ENCODE measurements at places on chromosomes 6 and 20.

DNA sequence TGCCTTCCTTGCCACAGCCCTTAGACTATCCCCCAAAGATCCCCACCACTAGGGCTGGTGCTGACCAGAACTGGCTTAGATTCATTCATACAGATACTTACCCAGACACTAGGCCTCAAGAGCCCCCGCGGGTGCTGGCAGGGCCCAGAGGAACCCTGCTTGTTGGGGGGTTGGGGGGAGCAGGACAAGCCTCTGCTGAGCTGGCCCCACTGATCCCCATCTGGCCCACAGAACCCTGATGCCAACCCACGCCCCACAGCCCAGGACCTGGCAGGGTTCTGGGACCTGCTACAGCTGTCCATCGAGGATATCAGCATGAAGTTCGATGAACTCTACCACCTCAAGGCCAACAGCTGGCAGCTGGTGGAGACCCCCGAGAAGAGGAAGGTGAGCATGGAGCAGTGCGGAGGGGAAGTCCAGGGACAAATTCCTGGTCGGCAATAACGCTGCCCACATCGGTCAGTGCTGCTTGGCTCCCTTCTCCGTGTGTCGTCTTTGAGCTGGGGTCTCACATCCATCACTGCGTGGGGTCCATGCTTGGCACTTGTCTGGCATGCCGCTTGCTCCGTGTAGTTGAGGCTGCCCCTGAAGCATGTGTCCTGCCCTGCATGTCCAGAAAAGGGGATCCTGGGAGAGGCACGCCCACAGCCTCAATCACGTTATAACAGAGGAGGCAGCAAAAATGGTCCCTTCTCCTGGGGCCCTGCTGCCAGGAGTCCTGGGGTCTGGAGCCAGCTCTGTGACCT, 15.5 kb upstream of the MYL9 start:
- H3K4me3 ChIP-seq, result no peak overlapping the region
- no peak for DNase-seq
- H3K4me1 ChIP-seq, result no peaks in the 10 kb centered on the region
- H3K27me3 ChIP-seq, result no peaks in the 10 kb centered on the region
- H3K27ac ChIP-seq, result no peak overlapping the region

GRCh38 chr20:37943501-37944455, 40.9 kb downstream of the VSTM2L start:
- peaks cover 4% of the 10 kb centered on the region for H3K36me3 ChIP-seq
- no peak for DNase-seq
- no peaks in the 10 kb centered on the region for H3K4me1 ChIP-seq
- no peaks in the 10 kb centered on the region for H3K27me3 ChIP-seq
- no peak overlapping the region for H3K4me3 ChIP-seq

DNA sequence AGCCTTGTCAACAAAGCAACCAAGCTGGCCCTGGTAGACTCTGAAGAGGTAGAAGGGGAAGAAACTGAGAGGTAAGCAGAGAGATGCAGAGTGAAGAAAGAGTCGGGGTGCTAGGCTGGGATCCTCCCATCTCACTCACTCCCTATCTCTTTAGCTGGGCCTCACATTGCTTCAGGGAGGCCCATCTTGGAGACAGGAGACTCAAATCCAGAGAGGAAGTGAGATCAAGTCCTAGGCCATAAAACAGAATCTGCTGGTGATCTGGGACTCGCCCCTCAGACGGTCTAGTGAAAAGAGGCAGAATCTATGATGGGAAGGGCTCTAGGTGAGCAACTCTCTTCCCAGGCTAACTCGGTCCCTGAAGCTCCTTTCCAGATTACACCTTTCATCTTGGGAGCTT, 659 bp upstream of the GUCA1B start:
- H3K27me3 ChIP-seq, result no peaks in the 10 kb centered on the region
- no peak overlapping the region for H3K4me3 ChIP-seq
- H3K27ac ChIP-seq, result no peak overlapping the region
- peaks cover 11% of the 10 kb centered on the region for H3K36me3 ChIP-seq

DNA sequence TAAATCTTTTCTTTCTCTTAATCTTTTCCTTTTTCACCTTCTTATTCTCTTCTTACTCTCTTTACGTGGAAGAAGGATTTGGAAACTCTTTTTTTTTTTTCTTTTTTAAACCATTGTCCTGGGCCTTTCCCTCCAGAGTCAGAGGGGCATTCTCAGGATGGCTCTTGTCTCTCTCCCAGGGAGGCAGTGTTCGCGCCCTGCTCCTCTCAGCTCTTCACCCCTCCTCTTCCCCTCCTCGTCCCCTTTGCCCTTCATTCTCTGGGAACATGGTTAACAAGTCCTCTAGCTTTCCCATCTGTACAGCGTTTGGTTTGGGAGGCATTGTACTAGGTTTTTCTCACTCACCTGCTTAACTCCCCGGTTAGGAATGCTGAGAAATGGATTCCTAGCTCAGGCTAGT, 52.0 kb upstream of the TFB1M start:
- H3K27me3 ChIP-seq, result no peaks in the 10 kb centered on the region
- no peak for DNase-seq
- H3K36me3 ChIP-seq, result peaks cover 4% of the 10 kb centered on the region
- H3K4me3 ChIP-seq, result no peak overlapping the region

GRCh38 chr20:37638527-37638926, 55.3 kb upstream of the CTNNBL1 start:
- no peak overlapping the region for H3K4me3 ChIP-seq
- H3K4me1 ChIP-seq, result no peaks in the 10 kb centered on the region
- no peaks in the 10 kb centered on the region for H3K36me3 ChIP-seq

DNA sequence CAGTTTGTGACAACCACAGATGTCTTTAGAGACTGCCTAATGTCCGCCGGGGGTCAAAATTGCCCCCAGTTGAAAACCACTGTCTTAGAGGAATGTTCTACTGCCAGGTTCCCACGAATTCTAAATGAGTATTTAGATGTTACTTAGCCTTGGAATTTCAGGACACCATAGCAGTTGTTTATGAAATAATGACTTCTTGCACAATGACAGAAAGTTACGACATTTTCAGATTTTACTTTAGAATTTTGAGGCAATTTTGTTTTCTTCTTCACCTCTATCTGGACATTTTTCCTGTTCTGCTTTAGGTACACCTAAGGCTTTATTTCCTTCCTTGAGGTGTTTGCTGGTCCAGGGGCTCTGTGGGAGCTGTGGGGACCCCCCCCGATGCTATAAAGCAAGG, 83.4 kb downstream of the CCDC170 start:
- H3K4me1 ChIP-seq, result no peaks in the 10 kb centered on the region
- no peaks in the 10 kb centered on the region for H3K36me3 ChIP-seq

GRCh38 chr20:57374931-57375651, 16.1 kb upstream of the RBM38 start:
- peaks cover 30% of the 10 kb centered on the region for H3K36me3 ChIP-seq
- no peak overlapping the region for H3K4me3 ChIP-seq
- H3K4me1 ChIP-seq, result peaks cover 26% of the 10 kb centered on the region
- peak overlapping the region; percentile 31 for H3K27ac ChIP-seq

- H3K27me3 ChIP-seq, result no peaks in the 10 kb centered on the region
- DNase-seq, result no peak
- no peaks in the 10 kb centered on the region for H3K4me1 ChIP-seq
- H3K36me3 ChIP-seq, result no peaks in the 10 kb centered on the region
- no peak overlapping the region for H3K4me3 ChIP-seq
- H3K27ac ChIP-seq, result no peak overlapping the region
These were observed 1.2 kb downstream of the RHAG start for GRCh38 chr6:49635480-49635879.

DNA sequence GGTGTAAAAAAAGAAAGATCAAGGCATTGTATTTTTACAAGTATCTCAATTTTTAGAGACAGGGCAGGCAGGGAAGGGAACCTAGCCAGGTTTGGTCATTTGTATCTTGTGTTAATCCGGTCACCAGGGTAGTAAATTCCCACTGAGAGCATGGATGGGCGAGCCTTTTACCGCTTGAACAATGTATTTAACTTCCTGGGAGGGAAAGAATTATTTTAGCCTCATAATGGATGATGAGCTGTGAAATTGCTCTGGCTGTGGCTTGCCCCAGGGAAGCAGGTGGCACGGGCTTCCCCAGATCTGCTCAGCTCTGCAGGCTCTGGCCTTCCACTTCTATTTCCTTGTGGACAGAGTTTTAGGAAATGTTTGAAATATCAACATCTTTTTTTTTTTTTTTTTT, 72.9 kb downstream of the TOX2 start:
- DNase-seq, result no peak
- H3K27me3 ChIP-seq, result peaks cover 3% of the 10 kb centered on the region
- H3K4me1 ChIP-seq, result peaks cover 10% of the 10 kb centered on the region
- H3K4me3 ChIP-seq, result no peak overlapping the region
- H3K36me3 ChIP-seq, result no peaks in the 10 kb centered on the region

DNA sequence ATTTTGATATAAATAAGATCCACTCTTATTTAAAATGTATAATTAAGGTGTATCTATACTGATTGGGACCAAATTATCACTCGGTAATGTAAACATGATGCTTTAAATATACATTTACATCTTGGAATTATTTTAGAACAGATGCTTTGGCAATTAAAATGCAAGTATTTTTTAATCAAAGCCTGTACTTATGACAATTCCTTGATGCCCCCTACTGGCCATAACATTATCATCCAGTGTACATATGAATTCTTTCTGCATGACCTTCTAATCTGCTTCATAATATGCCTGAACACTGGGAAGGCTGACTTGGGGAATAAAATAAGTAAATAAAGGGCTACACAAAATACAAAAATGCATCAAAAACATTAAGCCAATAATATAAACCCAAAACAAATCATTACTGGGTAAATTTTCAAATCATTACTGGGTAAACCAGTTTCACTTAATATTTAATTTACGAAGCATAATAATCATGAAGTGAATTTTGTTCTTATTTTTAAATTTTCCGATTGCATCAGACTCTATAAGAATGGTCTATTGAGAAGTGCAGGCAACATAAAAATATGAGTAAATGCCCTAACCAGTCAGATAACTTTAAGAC, 65.1 kb downstream of the CGA start:
- H3K4me3 ChIP-seq, result no peak overlapping the region
- no peak overlapping the region for H3K27ac ChIP-seq
- peaks cover 7% of the 10 kb centered on the region for H3K27me3 ChIP-seq
- DNase-seq, result no peak

- DNase-seq, result no peak
- no peak overlapping the region for H3K4me3 ChIP-seq
- peaks cover 3% of the 10 kb centered on the region for H3K27me3 ChIP-seq
- no peaks in the 10 kb centered on the region for H3K4me1 ChIP-seq
- no peaks in the 10 kb centered on the region for H3K36me3 ChIP-seq
- H3K27ac ChIP-seq, result no peak overlapping the region
These were observed 433.7 kb downstream of the MAFB start for GRCh38 chr20:40255365-40255764.

- peaks cover 2% of the 10 kb centered on the region for H3K4me1 ChIP-seq
- no peak for DNase-seq
- H3K4me3 ChIP-seq, result no peak overlapping the region
- no peak overlapping the region for H3K27ac ChIP-seq
- H3K36me3 ChIP-seq, result peaks cover 5% of the 10 kb centered on the region
These were observed 42.3 kb downstream of the MYLK4 start for GRCh38 chr6:2708456-2708855.

DNA sequence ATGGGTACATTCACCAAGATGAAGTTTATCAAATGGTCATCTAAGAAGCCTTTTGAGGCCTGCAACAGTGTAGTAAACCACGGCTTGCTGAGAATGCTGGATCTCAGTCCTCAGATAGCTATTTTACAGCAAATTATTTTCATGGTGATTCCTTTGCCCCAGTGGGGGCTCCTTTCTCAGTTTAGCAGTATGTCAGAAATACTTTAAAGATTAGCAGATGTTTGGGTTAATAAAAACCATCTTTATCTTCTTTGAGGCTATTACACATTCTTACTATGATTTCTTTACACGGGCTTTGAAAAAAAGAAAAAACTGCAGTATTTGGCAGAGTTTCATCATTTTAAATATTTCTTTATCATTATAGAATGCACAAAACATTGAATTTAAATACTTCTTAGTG, 10.7 kb downstream of the MYLIP start:
- no peak for DNase-seq
- H3K36me3 ChIP-seq, result peaks cover 45% of the 10 kb centered on the region
- H3K4me1 ChIP-seq, result peaks cover 63% of the 10 kb centered on the region
- H3K27me3 ChIP-seq, result no peaks in the 10 kb centered on the region
- no peak overlapping the region for H3K4me3 ChIP-seq

DNA sequence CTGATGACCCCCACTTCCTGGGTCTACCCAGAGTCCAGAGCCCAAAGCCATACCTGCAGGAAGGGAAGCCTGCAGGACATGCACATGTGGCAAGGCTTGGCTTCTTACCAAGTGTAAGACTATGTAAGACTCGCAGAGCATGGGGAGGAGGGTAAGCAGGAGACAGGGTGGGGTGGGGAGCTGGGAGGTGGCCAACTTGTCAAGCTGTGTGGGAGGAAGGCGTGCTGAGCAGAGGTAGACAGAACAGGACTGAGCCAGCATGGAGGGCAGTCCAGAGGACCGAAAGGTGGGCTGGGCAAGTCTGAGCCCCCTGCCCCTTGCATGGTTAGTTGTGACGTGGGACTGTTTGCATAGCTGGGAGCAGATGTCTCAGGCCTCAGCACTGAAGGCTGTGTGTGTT, 53.4 kb upstream of the RNF24 start:
- no peak for DNase-seq
- no peak overlapping the region for H3K4me3 ChIP-seq
- H3K27ac ChIP-seq, result no peak overlapping the region
- no peaks in the 10 kb centered on the region for H3K36me3 ChIP-seq

DNA sequence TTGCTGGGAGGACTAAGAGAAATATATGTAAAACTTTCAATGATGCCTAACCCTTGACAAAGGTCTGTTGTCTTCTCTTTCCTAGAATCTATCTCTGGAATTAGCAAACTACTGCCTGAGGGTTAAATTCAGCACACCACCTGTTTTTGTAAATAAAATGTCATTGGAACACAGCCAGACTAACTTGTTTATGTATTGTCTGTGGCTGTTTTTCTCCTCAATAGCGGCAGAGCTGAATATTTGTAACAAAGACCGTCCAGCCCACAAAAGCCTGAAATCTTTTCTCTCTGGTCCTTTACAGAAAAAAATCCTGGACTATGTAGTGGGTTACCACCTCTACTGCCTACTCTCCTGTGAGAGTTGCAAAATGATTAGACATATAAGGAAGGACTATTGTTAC, 33.3 kb upstream of the SYNDIG1 start:
- H3K27ac ChIP-seq, result no peak overlapping the region
- DNase-seq, result no peak
- H3K4me1 ChIP-seq, result no peaks in the 10 kb centered on the region
- H3K27me3 ChIP-seq, result no peaks in the 10 kb centered on the region
- H3K36me3 ChIP-seq, result no peaks in the 10 kb centered on the region
- no peak overlapping the region for H3K4me3 ChIP-seq

GRCh38 chr20:48904566-48905296, 16.8 kb upstream of the ARFGEF2 start:
- peaks cover 7% of the 10 kb centered on the region for H3K36me3 ChIP-seq
- H3K27ac ChIP-seq, result peak overlapping the region; percentile 14
- H3K27me3 ChIP-seq, result no peaks in the 10 kb centered on the region
- peak overlapping the region; percentile 32 for H3K4me3 ChIP-seq
- DNase-seq, result peak; percentile 65
- H3K4me1 ChIP-seq, result peaks cover 21% of the 10 kb centered on the region

GRCh38 chr20:63641146-63641791, 12.0 kb downstream of the STMN3 start:
- no peaks in the 10 kb centered on the region for H3K27me3 ChIP-seq
- peak; percentile 71 for DNase-seq
- peaks cover 31% of the 10 kb centered on the region for H3K4me1 ChIP-seq
